ENCODE measurements at places on chromosomes 7 and 10.

- DNase-seq = no peak
These were observed 47.9 kb downstream of the VWA2 start for GRCh38 chr10:114286921-114287320.

- no peak for DNase-seq
These were observed 117.6 kb upstream of the JCAD start for GRCh38 chr10:30176776-30177533.

GRCh38 chr10:3192856-3193635 lies 20.5 kb upstream of the PITRM1 start:
- DNase-seq = no peak

- no peak for DNase-seq
These were observed 244.6 kb downstream of the POLR1F start for GRCh38 chr7:19464241-19464640.

DNA sequence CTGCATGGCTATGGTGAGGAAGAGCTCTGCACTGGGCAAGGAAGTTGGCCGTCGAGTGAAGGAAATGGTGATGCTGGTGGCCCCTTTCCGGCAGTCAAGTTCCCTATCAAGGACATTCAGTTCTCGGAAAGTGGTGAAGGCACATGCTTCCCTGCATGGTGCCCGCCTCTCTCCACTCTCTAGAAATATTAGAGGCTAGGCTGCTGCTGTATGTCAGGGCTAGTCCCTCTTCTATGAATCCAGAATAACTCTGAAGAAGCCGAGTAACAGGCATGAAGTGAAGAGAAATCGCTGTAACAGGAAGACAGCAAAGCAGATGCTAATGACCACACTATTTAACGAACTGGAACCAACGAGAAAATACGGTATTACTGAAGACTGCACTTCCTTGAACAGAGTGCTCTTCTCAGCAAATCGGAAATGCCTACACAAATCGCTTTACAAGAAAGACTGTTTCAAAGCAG lies 5.4 kb downstream of the IDI1 start:
- DNase-seq = no peak
